A172 (cell line): ENCODE measurements at places on chromosomes 1 and 21.

DNA sequence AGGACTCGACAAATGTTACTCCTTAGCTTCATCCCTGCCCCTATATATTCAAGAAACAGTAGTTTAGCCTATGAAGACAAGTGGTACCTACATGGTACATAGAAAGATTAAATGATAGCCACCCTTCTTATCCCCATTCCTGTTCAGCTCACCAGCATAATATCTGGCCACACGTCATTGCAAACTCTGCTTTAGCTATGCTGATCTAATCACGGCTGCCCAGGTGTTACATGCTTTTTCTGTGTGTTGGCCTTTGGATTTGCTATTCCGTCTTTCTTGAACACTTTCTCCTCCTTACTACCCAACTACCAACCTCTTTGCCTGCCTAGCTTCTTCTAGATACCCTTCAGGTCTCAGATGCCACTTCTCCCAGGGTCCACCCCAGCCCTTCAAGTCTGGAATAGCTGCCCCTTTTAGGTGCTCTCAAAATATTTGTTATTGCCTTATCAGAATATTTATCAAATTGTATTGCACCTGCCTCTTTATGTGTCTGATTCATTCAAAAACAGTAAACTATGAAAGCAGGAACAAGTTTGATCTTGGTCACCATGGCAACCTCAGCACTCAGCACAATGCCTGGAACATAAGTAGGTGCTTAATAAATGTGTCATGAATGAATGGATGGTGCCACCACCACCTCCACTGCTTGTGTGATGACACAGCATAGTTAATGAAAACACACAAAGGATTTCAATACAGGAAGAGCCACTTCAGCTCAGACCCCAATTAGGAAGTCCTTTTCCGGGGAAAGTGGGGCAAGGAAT is 11.4 kb upstream of the DNASE2B start:
- DNase-seq: no peak

DNA sequence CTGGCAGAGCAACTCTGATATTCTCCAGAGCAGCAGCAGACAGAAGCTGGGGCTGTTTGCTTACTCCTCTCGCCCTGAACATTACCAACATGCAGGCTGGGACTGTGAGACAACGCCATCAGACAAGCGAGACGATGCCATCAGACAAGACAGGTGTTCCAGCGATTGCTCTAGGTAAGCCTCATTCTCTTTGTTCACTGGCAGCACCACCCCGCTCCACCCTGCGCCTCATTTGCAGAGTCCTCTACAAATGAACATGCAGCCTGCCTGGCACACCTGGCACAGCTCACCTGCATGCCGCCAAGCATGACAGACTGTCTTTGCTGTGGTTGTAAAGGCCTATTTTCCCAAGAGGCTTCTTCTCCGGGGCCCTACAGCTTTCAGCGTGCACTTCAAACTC is 346.2 kb downstream of the SMYD3 start:
- no peak for DNase-seq

DNA sequence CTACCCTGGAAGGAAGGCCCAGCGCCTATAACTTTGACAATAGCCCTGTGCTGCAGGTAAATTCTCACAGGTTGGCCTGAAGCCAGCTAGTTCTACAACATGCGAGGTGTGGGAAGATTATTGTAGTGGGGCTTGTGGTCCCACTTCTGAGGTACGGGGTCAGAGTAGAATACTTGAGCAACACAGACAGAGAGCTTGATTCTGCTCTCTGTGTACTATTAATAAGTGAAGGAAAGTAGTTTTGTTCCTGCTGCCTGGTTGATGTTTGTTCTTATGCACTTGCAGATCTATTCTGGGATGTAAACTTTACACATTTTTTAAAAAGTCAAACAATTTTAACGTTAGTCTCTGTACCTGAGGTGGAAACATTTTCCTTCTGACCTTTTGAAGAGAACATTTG is 80.4 kb downstream of the LAMC1 start:
- no peak for DNase-seq

DNA sequence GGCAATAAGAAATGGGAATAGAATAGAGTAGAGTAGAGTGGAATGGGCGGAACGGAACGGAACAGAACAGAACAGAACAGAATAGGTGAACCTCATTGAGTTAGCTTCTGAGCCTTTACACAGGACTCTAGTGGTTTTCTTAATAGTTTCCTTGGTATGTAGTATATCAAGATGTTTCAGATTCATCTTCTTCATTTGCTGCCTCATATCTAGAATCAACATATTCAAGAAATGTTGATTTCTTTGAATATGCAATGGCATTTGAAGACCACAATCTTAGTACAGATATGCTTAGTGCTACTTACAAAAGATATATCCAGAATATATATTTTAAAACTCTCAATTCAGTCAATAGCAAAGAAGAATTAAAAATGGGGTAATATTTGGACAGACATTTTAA is 133.8 kb downstream of the TSEN15 start:
- DNase-seq: no peak

- DNase-seq: peak; percentile 79
Measured at GRCh38 chr1:241934201-241934848, 23.2 kb upstream of the BECN2 start.

DNA sequence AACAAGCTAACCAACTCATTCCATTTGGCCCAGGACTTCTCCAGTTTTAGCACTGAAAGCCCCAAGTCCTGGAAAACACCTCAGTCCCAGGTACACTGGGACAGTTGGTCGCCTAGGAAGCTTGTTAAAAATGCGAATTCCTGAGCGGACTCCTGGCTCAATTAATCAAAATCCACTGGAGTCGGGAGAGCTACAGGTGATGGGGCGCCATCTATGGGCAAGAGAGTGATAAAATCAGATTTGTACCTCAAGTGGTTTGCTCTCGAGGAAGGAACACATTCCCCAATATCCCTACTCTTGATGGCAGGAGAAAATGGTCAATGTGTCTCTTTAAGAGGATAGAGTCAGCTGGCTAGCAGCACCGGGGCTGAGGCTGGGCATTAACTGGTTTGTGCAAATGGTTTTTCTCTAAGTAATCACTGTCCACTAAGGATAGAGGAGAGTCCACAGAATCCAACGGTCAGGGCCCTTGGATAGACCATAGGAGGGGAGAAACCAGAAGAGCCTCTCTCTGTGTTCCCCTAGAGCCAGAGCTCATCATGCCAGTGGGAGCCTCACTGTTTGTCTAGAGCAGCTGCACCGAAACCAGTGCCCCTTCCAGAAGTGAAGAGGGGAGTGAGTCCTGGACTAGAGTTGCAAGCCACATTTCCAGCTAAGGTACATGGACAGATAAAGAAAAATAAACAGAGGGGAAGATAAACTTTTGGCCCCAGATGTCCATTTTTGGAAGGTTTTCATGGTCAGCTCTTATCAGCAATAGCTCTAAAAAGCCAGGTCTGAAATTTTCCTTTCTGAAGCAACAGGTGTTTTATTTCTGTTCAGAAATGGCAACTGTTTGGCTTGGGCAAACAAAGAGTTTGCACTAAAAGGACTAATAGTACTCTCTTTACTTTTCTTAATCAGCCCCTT is 148.5 kb downstream of the TENT5C start:
- peak; percentile 66 for DNase-seq
